Activated CD4-positive, alpha-beta T cell treated with anti-CD3 and anti-CD28 coated beads for 1 hour (primary cell): ENCODE measurements at places on chromosomes 5 and 9.

DNA sequence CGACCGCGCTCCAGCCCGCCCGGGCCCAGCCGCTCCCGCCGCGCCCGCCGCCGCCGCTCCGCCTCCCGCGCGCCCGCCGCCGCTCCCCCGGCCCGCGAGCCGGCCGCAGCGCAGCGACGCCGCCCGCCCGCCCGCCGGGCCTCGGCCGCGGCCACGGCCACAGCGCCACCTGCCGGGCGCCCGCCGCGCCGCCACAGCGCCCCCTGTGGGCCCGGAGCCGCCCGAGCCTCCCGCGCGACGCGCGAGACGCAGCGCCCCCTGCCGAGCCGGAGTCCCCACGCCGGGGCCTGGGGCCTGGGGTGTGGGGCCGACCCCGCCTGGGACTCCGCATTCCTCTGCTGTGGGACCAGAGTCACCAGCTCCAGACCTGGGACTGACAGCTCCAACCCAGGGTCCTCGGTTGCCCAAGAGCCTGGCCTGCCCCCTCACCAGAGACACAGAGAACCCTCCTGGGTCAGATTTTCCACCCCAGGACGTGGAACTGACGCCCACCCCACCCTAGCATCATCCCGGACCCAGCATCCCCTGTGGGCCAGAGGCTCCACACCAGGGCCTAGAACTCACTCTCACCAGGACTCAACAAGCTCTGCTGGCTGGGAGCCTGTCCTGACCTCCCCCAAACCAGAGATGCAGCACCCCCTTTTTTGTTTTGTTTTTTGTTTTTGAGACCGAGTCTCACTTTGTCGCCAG lies at the start of gene RAPGEF1:
TSS of gene RAPGEF1 (minus strand) at position 118 of the 690 bp plus-strand sequence. CDS start 246 bp downstream, outside the sequence.
- DNase-seq = peak; percentile 80

- DNase-seq = no peak
These were observed 124.4 kb upstream of the NMUR2 start for GRCh38 chr5:152529440-152529839.

DNA sequence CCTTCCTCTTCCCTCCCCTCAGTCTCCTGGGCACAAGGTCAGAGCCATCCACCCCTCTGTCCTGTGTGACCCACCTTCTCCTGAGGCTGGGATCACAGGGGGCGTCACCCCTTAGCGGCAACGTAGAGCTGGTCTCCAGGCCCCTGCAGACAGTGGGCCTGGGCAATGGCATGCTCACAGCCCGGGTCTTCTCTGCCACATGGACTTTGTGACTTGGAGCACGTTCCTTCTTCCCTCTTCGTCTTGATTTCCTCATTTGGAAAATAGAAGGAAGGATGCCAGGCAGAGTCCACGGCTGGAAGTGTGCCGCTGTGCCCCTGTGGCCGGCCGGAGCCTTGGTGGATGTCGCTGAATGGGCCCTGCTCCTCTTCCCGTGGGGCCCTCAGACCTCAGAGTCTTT lies 10.0 kb downstream of the RXRA start:
- DNase-seq = no peak

DNA sequence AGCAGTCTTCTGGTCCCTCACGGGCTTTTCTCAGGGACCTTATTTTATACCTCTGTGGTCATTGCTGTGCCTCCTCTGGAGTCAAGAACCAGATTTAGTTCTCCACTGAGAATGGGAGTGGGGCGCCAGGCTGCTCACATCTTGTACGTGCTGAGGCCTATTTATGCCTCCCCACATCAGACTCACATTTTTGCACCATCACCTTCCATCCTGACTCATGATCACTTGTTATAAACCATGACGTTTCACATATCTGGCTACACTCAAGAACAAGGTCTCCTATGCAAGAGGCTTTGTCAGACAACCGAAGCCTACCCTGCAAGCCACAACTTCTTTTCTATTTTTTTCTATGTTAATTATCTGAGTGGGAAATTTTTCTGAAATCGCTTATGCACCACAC lies 10.7 kb downstream of the PRUNE2 start:
- DNase-seq = no peak

GRCh38 chr5:36772276-36773140 lies 104.1 kb upstream of the NIPBL start:
- DNase-seq = no peak

DNA sequence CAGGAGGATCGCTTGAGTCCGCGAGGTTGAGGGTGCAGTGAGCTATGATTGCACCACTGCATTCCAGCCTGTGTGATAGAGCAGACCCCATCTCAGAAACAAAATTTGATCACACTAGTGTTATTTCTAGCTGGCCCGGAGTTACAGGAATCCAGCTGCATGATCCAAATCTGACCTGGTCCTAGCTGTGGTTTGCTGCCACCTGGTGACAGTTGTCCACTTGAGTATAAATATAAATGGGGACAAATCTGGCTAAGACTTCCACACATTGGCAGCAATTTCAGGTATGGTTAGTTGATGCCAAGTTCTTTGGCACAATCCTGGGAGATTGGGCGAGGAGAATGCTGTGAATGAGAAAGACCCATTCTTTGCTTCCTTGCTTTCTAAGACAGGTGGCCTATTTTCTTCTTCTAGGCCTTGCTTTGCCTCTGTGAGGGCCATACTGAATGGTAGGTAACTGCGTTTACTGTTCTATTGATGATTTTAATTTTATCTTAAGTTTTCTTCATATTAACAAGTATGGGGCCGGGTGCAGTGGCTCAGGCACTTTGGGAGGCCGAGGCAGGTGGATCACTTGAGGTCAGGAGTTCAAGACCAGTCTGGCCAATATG lies 35.4 kb downstream of the UBE2R2 start:
- DNase-seq = peak; percentile 37

- DNase-seq = no peak
These were observed 165.5 kb downstream of the DAB2IP start for GRCh38 chr9:121816845-121817450.

GRCh38 chr5:79399046-79399445 lies 114.9 kb downstream of the HOMER1 start:
- DNase-seq = no peak

DNA sequence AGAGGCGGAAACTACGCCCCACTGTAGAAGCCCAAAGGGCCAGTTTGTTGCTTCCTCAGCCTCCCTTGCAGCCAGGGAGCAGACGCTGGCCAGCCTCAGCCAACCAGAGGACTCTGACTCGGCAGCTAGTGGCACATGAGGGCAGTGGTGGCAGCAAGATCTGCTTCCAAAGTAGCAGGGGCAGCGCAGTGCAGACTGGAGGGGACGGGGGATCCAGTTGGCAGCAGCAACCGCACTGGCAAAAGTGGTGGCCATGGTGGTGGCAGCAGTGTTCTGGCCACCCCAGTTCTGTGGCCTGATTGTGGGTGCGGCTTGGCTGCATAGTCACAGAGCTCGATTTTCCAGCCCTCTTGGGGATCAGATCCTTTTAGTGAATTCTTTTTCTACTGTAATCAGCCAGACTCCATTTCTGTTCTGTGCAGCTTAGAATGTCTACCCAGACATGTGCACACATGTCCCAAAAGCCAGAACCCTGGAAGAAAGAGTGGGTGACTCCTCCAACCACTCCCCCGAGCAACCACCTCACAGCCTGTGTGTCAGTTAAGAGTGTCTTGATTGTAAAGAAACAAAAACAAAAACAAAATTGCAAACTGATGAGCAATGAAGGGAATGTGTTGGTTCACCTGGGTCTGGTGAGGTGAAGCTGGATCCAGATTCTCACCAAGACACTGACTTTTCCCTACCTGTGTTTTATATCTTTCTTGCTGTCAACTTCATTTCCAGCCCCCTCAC lies 11.0 kb upstream of the ZBTB43 start:
- no peak for DNase-seq

GRCh38 chr5:1884678-1885403 lies 2.1 kb upstream of the IRX4 start:
- no peak for DNase-seq

DNA sequence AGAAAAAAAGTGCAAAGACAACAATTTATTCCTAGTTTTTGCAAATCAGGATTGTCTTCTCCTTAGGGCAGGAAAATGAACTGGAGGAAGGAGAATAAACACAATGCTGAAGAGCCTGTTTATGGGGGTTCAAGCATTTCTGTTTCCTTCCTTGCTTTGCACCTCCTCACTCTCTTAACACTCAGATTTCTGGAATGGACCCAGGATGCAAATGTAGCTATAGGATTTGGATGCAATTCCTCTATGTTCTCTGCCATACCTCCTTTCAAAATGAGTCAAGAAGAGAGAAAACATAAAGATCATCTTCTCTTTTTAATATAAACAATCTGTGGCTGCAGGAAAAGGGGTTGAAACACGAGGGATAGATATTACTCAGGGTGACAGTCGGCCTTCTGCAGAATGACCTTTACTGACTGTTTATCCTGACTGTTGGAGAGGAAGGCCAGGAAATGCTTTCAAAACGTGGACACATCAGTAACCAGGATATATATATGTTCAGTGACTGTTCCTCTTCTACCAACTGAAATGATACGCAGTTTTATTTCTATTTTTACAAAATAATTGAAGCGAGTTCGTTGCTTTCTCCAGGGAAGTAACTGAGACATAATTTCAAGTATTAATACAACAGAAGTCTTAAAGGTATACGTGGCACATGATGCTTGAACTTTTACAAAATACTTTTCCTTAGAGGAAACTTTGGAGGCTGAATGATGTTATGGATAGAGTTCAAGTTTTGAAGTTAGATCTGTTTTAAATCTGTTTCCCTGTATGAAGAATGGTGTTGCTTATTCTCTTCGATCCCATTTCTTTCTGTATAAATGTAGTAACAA lies 44.4 kb downstream of the ACTBL2 start:
- DNase-seq = no peak

DNA sequence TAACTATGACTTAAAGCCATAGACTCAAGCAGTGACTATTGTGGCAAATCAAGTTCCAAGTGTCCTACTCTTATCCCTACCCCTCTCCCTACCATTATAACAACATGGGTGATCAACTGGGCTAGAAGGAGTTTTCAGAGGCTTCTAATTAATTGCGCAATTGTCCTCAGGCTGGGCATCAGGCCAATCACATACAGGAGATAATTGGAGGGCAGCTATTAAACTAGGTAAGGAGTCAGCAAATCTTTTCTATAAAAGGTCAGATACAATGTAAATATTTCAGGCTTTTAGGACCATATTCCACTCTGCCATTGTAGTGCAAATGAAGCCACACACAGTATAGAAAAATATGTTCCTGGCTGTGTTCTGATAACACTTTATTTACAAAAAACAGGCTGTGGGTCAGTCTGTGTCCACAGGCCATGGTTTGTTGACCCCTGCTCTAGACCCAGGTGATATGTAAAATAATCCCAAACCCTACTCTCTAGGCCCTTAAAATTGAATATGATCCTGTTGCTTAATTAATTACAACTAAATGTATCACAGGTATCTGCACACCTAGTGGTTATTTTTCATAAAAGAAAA lies 141.4 kb upstream of the PIK3R1 start:
- DNase-seq = no peak

- no peak for DNase-seq
These were observed 178.0 kb downstream of the SYK start for GRCh38 chr9:90979639-90980038.

DNA sequence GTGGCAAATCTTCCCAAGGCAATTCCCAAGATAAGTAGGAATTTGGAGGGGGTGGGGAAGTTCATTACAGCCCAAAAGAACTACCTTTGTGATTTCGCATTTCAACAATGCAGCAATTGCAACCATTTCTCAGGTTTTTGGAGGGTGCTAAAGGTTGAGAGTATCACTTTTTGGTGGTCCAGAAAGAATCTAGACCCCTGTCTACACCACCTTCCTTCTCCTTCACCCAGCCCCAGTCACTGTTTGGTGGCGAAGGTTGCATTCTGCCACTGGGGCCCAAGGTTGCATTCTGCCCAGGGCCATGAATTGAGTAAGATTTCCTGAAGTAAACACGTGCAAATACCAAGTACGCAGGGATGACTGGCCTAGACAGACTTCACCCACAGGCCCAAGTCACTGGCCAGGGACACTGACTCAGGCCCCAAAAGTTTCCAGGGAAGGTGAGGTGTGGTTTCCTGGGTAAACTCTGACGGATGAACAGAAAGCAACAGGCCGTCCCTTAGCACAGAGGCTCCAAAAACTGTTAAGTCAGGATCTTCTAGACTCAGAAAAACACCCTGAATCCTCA lies 5.7 kb downstream of the PDE6A start:
- DNase-seq = no peak

DNA sequence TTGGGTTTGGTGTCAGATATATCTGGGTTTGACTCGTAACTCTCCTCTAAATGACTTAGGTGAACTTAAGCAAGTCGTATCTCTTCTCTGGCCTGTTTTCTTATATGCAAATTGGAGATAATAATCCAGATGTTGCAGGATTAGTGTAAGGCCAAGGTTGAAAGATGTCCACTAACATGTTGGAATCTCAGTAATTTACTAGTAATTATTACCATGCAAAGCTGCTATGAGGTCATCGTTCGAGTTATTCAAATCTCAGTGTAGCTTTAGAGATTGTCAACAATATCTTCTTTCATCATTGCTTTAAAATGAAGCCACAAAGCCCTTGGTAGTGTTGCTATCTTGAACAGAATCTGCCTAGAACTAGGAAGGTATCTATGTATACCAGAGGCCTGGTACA lies 437.7 kb upstream of the KLF4 start:
- DNase-seq = no peak

DNA sequence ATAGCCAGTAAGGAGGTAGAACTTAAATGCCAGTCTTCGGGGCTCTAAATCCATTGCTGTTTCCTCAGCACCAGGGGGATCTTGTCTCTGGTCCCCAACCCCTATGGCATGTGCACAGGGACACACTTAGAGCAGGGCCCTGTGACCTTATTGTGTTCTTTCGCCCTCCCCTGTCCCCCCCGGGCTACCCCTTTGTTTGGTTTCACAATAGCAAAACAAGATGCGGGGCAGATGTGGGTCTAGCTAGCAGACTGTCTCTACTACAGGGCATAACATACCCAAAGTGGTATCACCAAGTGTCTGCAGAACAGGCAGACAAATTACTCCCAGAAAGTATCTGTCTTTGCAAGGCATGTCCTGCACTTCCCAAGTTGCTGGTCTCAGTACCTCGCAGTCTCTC lies 2.1 kb downstream of the FBLL1 start:
- no peak for DNase-seq

DNA sequence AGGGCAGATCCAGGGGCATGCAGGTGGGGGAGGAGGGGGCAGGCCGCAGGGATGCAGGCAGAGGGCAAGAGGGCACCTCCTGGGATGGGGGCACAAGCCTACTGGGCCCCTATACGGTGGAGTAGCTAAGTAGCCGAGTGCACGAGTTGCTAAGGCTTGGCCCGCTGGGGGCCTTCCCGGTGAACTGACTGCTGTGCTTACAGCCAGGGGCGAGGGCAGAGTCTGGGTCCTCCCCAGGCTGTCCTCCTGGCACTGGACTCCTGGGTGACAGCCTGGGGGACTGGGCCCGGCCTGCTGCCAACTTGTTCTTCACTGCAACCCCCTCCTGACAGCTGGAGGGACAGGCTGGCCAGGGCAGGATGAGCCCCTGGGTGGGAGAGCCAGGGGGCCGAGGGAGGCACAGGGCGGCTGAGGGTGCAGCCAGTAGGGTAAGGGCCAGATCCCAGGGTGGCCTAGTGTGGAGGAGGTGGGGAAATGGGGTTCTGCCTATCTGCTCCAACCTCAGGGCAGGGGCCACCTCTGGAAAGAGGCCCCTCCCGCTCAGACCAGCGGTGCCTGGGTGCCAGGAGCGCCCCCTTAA lies 1.7 kb upstream of the EGFL7 start:
- DNase-seq = no peak
